Testis (tissue), 5 donors: ENCODE measurements at places on chromosomes 2 and 18. TPM values are rescaled to one million over a fixed set of nuclear protein-coding genes. Genes with fewer than 3 reads are reported as not detected.

DNA sequence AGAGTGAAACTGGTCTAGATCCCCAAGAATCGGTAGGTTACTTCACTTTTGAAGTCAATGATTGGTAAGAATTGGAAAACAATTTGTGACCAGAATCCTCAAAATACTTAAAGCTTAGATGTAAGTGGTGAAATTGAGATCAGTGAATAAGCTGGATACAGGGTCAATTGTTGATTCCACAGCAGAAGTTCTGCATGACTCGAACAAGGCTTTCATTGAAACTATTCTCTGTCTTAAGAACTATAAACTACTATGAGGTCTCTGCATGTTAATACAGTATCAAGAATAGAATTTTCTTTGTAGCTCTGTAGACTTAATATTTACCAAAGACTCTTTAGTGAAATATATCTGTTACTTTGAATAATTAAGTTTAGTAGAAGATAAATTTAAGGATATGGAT, 324.2 kb upstream of the FIGN start:
- no peak for DNase-seq

GRCh38 chr2:134458950-134459349, 205.1 kb downstream of the MGAT5 start:
- DNase-seq, result no peak

GRCh38 chr2:158953926-158954763, 14.3 kb upstream of the TANC1 start:
- peak; percentile 76 for DNase-seq

DNA sequence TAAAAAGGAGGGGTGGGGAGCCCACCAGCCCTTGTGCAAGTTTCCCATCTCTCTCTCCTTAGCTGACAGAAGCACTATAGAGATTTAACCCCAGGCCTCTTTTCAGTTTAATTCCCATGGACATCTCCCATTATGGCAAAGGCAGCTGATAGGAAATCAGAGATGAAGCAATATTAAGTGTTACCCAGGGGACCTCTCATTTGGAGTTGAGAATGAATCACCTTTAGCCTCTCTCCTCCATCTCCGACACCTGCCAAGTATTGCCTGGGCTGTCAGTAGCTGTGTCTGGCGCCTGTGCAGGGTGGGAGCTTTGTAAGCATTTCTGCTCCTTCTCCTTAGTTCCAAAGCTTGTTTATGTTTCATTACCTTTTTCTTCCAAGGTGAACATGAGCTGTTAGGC, 109.0 kb downstream of the AQP4 start:
- no peak for DNase-seq

DNA sequence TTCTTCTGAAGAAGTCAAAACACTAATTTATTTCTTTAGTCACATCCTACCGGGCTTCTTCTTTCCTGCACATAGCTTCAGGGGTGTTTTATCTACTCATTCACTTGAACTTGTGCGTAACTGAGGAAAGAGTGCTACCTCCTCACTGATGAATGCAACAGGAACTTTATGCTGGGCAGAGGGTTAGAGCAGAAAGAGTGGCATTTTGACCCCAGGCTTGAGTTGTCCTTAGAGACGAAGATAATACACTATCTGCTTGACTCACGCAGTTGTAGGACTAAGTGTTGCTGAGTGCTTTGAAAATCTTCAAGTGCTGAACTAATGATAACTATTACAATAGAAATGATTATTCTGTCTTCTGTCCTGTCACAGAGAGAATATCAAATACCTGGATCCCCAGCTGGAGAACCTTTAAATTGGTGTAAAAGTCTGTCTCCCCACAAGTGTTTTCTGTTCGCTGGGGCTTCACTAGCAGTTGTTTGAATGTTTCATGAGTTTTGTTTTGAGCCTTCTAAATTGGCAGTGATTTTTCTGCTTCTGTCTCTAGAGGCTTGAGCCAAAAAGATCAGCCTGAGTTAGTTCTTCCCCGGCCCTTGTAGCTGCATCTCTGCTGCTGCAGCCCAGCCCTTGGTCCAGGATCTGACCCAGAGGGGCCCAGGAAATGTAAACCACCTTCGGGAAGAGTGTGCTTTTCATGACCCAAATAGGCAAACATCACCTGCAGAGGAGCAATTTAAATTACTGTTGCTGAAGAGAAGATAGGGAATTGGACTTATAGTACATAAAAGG, 86.3 kb upstream of the LGALSL start:
- DNase-seq, result no peak

- no peak for DNase-seq
These were observed 328.6 kb downstream of the CNTNAP5 start for GRCh38 chr2:124353656-124354055.

DNA sequence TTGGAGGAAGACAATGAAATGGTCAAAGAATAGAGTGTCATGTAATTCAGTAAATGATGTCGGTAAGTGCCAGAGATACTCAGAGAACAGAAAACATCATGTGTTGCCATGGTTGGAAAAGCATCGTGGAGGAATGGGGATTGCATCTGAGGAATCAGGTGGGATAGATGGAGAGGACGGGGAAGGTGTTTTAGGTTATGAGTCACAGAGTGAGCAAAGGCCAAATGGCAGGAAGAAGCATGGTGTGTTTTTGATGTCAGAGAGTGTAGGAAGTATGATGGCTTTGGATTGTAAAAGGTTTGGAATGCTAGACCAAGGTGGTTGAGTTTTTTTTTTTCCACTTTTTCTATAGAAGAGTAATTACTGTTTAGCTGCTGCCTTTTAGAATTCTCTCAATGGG, 27.5 kb upstream of the CD28 start:
- DNase-seq, result no peak

- DNase-seq, result no peak
These were observed 27.9 kb downstream of the MARCO start for GRCh38 chr2:118969734-118970395.

GRCh38 chr2:133437492-133437891, 130.8 kb downstream of the NCKAP5 start:
- DNase-seq, result no peak

DNA sequence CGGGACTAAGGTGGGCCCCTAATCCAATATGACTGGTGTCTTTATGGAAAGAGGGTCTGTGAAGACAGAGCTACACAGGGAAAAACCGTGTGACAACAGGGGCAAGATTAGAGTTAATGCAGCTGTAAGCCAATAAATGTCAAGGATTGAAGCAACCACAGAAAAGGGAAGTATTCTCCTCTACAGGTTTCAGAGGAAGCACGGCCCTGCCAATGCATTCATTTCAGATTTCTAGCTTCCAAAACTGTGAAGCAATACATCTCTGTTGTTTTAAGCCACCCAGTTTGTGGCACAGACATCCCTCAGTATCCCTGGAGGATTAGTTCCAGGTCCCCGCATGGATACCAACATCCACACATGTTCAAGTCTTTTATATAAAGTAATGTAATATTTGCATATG, 48.8 kb downstream of the SPP2 start:
- DNase-seq, result no peak

GRCh38 chr2:8588831-8589191, 93.0 kb upstream of the ID2 start:
- no peak for DNase-seq

- DNase-seq, result no peak
These were observed 601.0 kb upstream of the GCFC2 start for GRCh38 chr2:76311728-76312127.

DNA sequence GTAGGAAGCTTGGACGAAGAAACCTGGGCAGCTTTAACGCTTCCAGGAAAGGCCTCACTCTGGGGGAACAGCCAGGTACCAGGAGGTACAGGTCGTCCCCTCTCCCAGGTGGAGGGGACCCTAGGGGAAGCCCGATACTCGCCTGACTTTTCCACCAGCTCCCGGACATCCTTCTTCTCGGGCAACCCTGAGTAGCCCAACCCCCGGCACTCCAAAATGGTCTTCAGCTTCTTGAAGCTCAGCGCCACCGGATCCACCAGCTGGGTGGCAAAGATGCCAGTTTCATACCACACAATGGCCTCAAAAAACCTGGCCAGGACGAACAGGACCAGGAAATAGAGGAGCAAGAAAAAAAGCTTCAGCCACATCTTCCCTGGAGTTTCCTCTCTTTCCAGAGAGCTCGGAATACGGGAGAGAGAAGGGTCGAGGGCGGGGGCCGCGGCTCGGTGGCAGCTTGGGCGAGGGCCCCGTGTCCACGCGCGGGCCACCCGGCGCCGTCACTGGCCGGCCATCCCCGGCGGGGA, 1.1 kb downstream of the RNF103 start:
- DNase-seq, result peak; percentile 42

- DNase-seq, result no peak
These were observed 4.7 kb downstream of the SNORC start for GRCh38 chr2:232874677-232875223.

- DNase-seq, result peak; percentile 74
These were observed 188.1 kb downstream of the LAMA1 start for GRCh38 chr18:6929370-6930102.

The TMEM169 gene
- 0.31 TPM for total RNA-seq

The MAPK4 gene
- 13.3 TPM for total RNA-seq

The GKN2 gene
- total RNA-seq, result not detected

The EVX2 gene
- 3.1 TPM for total RNA-seq

The THOC1 gene
- total RNA-seq, result 82.2 TPM

The ANO7 gene
- total RNA-seq, result 1.9 TPM

The PSMD14 gene
- 48.0 TPM for total RNA-seq

The TMEM17 gene
- 6.6 TPM for total RNA-seq

The MEP1B gene
- total RNA-seq, result 0.19 TPM
